ENCODE measurements at places on chromosomes 1 and 21. TPM values are rescaled to one million over a fixed set of nuclear protein-coding genes. Genes with fewer than 3 reads are reported as not detected.
A peak's percentile ranks its signal among the peaks of the same experiment; 100 is the strongest.

GRCh38 chr1:247331172-247331524 is 519 bp downstream of the ZNF496 start:
- DNase-seq, result peak; percentile 63

GRCh38 chr1:217539510-217539909 is 91.4 kb downstream of the GPATCH2 start:
- no peak for DNase-seq

DNA sequence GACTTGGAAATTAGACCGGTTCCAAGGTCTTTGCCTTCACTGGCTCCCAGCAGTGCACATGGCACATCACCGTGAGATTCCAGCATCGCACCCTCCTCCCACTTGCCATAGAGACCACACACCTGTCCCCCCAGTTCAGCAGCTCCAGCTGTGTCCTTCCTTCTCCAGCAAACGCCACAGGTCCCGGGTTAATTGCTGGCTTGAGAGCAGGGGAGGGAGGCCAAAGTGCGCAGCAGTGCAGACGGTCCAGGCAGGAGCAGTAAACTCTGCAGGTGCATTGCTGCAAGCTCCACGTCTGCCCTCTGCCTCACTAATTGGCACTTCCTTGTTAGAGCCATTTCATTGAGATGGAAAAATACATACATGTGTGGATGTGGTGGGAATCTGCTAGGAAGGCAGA is 65.3 kb downstream of the KLHDC7A start:
- DNase-seq, result no peak

Gene JAM2
- total RNA-seq, result 16.1 TPM

Gene OVAAL
- not detected for total RNA-seq

DNA sequence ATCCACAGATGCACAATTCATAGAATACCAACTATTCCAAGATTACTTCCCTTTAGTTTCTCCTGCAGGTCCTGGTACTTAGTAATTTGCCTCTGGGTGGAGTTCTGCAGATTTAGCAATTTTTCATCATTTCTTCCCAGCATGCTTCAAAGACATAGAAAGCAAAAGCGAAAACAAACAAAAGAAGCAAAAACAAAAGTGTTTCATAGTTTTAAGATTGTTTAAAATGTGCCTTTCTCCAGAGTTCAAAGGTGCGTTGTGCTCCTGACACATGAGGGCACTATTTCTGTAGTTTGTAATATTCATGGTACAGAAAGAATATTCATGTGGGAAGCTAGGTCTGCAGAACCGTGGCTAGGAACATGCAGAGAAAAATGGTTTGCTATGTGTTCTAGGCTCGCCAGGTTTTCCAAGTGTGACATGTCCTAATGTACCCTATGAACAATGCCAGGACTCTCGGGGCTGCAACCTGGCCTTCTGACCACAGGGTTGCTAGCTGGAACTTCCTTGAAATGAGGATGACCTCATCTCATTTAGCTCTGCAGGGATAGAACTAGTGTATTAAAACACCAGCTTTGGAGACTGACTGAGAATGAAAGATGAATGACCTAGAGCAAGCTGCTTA is 30.0 kb upstream of the RCSD1 start:
- no peak for DNase-seq

- DNase-seq, result peak; percentile 95
Observed at GRCh38 chr1:154404984-154405746, at the start of gene IL6R. Gene IL6R, plus strand, starts transcription at chr1:154405343. Its CDS starts 287 bp downstream, at chr1:154405630.

DNA sequence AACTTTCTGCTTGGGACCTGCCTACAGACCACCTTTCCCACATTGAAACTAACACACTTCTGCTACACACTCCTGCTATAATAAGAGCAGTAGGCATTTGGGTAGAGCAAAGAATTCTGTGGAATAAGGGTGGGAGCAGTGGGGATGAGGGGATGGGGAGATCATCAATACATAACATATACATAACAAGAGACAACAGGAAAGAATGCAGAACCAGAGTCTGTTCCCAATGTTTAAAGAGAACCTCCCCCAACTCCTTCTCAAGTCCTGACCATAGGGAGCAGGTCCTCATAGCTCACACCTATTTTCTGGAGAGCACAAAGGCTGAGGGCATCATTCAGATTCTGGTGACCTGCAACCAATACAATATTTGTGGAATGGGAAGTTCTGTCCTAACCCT is 121.6 kb upstream of the BARHL2 start:
- no peak for DNase-seq

Measured in breast epithelium (tissue), 4 donors.